ENCODE measurements at places on chromosomes 16 and 17. TPM values are rescaled to one million over a fixed set of nuclear protein-coding genes. Genes with fewer than 3 reads are reported as not detected.
A peak's percentile ranks its signal among the peaks of the same experiment; 100 is the strongest.

- peak; percentile 66 for DNase-seq
Observed at GRCh38 chr16:87809150-87809902, 43.5 kb upstream of the KLHDC4 start.

DNA sequence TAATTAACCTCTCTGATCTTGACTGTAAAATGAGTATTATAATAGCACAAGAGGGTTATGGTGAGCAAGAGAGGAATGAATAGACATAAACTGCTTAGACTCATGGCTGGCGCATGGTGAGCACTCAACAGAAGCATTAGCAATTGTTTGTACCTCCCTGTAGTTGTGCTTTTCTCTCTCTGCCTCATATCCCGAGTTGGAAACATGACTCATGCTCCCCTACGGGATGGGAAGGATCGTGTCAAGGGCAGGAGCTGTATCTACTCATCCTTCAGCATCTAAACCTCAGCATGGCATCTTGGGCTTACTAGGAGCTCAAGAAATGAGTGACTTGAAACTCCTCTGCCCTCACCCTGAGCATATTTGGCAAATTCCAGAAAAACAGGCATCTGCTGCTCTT lies 299.6 kb downstream of the MAP2K4 start:
- DNase-seq, result no peak

The WNK4 gene
- total RNA-seq, result 3.9 TPM

- no peak for DNase-seq
Observed at GRCh38 chr16:86353148-86353547, 157.2 kb upstream of the FOXF1 start.

DNA sequence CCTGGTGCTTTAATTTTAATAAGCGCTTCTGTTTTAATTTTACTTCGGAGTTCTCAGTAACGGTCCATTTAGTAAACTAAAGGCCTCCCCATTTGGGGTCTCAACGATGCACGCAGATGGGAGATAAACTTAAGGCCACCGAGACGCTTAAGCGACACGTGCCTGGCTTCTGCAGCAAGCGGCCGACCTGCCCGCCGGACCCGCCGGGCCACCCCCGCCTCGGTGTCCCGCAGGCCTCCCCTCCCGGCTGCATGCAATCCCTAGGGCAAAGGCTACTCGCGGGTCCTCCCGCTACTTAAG lies 592 bp downstream of the GCSH start:
- no peak for DNase-seq

- no peak for DNase-seq
Observed at GRCh38 chr16:82119405-82119804, 50.6 kb downstream of the MPHOSPH6 start.

GRCh38 chr16:20920091-20920490 lies 19.5 kb downstream of the LYRM1 start:
- no peak for DNase-seq

DNA sequence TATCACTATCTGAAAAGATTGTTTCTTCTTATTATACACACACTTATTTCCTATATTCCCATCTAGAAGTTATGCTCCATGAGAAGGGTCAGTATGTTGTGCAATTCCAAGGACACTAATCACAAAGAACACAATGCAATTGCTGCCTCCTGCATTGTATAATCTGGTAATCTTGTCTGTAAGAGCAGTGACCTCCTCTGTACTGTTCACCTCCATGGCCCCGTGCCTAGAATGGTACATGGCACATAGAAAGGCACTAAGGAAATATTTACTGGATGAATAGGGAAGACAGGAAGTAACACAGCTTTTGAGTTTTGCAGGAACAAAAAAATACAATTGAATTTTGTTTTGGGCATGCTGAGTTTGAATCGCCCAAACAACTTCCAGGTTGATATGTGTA lies 214.6 kb upstream of the SALL1 start:
- no peak for DNase-seq

DNA sequence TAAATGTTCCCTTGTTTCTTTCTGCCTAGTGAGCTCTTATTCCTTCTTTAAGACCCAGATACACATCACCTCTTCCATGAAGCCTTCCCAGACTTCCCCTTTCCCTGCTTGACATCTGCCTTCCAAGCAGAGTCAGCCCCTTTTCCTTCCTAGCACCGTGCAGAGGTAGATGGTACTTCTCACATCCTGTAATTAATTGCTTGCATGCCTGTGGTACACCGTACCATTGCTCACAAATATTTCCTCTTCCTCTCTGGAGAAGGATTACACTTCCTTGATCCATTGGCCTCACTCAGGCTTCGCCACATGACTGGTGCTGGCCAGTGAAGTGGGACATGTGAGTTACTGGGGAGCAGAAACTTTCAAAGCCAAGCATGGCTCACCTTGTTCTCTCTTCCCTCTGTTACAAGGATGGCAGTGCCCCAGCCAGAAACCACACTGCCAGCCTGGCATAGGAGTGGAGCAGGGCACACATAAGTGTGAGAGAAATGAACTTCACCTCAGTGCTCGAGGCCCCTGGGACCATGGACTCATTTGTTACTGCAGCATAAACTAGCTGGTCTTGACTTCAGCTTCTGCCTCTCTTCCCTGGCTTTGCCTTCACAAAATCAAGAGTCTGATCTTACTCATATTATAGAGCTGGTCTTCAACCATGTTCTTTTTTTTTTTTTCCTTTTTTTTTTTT lies 44.0 kb downstream of the SOST start:
- DNase-seq, result no peak

DNA sequence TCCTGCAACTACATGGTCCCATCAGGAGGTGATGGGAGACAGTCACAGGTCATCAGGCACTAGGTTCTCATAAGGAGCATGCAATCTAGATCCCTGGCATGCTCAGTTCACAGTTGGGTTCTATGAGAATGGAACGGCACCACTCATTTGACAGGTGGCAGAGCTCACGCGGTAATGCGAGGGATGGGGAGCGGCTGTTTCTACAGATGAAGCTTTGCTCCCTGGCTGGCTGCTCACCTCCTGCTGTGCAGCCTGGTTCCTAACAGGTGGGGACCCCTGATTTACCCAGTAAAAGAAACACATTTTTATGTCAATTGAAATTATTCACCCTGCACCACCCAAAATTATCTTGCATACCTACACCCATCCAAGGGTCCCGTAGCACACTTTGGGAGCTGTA lies 42.7 kb upstream of the ZNHIT3 start:
- no peak for DNase-seq

DNA sequence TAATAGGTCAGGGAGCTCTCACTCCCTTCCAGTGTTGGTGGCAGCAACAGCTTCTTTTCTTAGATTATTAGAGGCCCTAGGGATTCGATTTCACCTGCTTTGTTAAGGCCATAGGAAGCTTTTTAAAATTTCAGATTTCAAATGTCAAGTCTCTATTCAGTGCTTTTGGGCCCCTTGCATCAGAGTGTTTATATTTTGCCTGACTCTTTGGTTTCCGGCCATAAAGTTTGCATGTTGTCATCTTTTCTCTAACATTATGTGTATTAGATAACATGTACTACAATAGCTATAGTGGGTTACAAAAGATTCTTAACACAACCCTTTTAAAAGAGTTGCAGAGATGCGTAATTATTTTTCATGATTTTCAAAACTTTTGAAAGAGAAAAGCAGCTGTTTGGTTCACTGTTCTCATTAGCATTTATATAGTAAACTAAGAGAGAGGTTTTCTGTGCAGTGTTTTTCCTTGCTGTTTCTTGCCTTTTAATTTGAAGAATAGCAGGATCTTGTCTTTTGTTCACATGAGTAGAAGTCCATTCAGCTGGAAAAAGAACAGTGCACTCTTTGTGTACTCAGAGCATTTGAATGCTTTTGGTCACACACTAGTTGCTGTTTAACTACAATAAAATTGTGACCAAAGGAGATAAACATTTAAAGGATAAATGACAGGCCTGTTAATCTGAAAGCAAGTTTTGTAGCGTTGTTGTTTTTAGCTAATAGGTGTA lies 52.5 kb downstream of the FTO start:
- peak; percentile 52 for DNase-seq

- DNase-seq, result peak; percentile 90
Observed at GRCh38 chr17:64975318-64976087, 56.2 kb upstream of the LRRC37A3 start.

DNA sequence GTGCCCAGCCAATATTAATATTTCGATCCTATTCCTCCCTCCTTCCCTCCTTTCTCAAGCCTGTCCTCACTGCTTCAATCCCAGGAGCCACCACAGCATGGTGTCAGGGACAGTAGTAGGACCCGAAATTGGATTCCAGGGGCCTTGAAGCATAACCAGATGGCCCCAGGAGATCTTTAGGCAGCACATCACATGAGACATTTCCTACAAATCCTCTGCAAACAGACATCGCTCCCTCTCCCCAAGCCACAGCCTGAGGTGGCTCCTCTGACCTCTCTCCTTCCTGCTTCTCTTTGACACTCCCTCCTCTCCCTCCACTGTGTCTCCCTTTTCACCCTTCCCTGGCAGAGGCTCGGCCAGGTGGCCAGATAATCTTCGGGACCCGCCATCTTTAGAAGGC lies 76.6 kb downstream of the BMERB1 start:
- DNase-seq, result no peak

GRCh38 chr17:8057691-8058114 lies 18.8 kb downstream of the ALOX15B start:
- DNase-seq, result peak; percentile 84

GRCh38 chr17:51819341-51820219 lies 338.9 kb downstream of the CA10 start:
- DNase-seq, result no peak

The KRT9 gene
- not detected for total RNA-seq

The KRTAP2-2 gene
- total RNA-seq, result not detected

- DNase-seq, result peak; percentile 71
Observed at GRCh38 chr16:86448306-86448890, 61.9 kb upstream of the FOXF1 start.

DNA sequence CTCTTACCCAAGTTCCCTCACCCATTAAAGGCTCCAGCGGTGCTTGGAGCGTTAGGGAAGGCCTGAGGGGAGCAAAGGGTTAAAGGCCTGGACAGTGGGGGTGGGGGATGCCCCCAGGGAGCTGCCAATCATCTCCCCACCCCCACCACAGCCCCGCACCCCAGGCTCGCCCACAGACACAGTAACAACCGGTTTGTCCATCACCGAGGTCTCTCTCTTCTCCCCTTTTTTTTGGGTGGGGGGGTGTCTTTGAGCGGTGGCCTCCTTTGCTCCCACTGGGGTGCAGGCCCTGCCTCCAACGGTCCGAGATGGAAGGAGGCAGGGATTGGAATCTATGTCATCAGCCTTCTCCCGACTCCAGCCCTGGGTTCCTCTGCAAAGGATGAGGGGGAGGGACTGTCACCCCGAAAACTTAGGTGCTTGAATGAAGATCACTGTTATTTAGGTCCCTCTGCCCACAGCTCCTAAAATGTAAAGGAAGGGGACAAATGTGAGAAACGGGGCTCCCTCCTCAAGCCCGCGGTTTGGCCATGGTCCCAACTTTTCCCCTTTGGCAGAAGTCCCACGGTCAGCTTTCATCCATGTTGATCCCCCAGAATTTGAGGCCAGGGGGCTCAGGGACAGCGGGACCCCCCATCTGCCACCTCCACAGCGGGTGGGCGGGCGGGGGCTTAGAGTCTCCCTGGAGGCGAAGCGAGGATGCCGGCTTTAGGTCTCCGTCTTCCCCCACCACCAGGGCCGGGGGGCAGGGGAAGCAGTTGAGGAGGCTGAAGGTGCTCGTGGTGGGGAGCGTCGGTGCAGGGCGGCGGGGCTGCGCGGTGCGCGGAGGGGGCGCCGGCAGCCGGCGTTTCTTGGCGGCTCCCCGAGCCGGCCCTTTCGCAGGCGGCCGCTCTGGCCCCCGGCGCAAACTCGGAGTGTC lies 1.7 kb downstream of the EPOP start:
- no peak for DNase-seq

DNA sequence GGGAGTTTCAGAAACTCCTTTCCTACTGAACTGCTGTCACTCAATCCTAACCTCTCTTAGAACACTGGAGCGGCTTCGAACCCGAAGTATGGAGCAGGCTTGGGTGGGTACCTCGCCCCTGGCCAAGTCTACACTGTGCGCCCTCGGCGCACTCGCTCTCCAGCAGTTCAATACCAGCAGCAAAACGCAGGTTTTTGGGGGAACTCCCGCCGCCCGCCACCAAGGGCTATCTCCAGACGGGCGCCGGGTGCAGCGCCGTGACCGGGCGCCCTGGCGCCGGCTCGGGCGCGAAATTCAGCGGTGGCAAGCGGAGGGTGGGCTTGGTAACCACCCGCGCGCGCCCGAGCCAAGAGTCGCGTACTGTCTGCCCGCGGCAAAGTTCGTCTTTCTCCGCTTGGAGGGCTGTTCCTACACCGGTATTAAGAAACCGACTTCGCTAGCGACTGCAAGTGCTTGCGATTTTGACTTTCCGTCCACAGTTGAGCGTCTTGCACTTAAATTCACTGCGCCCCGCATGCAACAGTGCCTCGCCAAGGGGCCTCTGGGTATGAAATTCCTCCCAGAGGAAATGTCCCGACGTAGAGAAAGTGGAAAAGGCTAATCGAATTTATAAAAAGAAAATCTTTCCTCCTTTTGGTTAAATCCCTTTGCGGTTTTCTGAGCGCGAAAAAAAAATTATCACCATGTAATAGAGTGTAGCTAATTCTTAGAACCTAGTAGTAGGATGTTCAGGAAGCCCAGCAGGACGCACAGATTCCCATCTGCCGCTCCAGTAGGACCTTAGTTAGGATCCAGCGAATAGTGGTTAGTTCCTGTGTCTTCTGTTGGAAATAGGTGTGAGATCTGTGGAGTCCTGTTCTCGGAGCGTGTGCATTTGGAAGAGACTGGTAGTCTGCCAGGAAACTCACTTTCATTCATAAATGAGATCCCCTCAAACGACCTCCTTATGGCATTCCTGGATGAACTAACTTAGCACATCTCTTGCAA lies 5.0 kb upstream of the SALL1 start:
- peak; percentile 63 for DNase-seq

The MC1R gene
- 3.9 TPM for total RNA-seq

DNA sequence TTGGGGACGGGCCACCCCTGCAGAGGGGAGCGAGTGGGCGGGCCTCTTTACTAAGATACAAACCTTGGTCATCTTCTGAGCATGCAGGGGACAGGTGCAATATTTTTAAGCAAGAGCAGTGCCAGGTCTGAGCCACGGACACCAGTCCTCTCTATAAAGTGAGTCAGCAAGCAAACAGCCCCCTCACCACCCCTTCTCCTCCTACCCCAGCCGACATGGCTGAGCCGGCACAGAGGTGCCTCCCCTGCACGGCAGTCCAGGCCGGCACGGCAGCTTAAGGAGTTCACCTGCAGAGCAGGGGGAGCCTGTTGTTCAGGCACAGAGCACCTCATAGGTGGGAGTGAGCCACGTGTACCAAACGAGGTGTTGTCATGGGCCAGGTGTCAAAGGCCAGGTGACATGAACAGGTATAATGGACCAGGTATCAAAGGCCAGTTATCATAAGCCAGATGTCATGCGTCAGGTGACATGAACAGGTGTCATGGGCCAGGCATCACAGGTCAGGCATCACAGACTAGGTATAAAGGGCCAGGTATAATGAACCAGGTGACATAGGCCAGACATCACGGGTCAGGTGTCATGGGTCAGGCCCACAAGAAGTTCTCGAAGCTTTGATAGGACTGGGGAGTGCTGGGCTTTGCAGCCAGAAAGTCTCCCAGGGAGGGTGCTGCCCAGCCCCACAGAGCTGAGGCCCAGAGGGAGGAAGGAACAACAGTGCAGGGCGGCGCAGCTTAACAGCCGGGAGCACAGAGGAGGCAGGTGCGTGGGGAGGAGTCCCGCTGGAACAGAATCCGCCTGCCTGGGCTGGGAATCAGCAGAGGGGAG lies 42.6 kb upstream of the ZNF469 start:
- DNase-seq, result no peak

The HBQ1 gene
- not detected for total RNA-seq

Measured in fibroblast of villous mesenchyme (primary cell).